ENCODE measurements at places on chromosomes 2 and 18.

GRCh38 chr2:121826036-121826435, 70.6 kb downstream of the TSN start:
- no peak for DNase-seq

DNA sequence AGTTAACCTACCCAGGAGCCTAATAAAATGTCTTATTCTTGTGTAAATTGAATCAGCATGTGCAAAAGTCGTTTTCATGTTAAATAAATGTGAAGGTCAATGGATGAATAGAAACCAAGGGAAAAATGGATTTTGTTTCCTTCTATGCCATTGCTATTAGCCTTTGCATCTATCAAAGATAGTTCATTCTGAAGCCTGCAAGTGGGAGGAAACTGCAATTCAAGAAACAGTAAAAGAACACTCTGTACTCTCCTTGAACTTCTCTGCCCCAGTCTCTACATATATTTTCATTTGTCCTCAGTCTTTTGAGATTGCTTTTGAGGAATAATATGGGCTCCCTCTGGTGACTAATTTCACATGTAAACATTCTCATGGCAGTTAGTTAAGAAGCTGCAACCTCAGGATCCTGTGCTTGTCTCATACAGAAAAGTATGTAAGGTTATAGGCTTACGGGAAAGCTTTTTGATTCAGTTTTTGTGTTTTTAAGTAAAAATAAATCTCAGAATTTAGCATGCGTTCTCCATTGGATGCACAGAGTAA, 1590.0 kb upstream of the LRRTM1 start:
- no peak for DNase-seq

DNA sequence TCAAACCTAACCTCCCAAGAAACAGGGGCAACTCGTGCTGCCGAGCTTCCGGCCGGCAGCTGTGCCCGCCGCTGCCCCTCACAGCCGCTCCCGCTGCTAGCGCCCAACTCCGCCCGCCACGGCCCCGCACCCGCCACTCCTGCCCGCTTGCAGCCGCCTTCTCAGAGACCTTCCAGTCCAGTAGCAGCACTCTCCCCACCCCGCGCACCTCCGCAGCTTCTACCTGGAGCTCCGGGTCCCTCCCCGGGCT, 722 bp upstream of the C2orf15 start:
- DNase-seq, result no peak

- no peak for DNase-seq
Observed at GRCh38 chr2:191065785-191066184, 51.8 kb upstream of the STAT1 start.

DNA sequence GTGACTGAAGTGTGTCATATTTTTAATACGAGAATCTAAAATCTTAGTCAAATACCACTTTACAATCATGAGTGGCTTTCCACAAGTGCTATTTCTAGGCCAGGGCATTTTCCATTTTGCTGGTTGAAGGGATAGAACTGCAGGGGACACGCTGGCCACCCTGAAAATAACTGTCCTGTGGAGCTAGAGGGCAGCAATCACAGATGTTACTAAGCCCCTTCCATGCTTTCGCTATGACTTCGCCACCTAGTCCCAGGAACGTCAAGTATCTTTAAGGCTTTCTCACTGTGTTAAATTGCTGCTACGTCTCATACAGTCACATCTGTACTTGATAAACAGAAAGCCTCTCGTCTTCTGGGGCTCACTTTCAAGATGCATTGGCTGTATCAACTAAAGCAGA, 171.8 kb downstream of the CDH2 start:
- no peak for DNase-seq

GRCh38 chr2:25608718-25609117, 64.7 kb downstream of the DTNB start:
- DNase-seq, result no peak

- no peak for DNase-seq
Observed at GRCh38 chr18:55479656-55480420, 108.2 kb downstream of the TCF4 start.

GRCh38 chr2:71385012-71385411, 53.4 kb downstream of the ZNF638 start:
- no peak for DNase-seq

- no peak for DNase-seq
Observed at GRCh38 chr2:50059462-50059861, 905.1 kb upstream of the FSHR start.

DNA sequence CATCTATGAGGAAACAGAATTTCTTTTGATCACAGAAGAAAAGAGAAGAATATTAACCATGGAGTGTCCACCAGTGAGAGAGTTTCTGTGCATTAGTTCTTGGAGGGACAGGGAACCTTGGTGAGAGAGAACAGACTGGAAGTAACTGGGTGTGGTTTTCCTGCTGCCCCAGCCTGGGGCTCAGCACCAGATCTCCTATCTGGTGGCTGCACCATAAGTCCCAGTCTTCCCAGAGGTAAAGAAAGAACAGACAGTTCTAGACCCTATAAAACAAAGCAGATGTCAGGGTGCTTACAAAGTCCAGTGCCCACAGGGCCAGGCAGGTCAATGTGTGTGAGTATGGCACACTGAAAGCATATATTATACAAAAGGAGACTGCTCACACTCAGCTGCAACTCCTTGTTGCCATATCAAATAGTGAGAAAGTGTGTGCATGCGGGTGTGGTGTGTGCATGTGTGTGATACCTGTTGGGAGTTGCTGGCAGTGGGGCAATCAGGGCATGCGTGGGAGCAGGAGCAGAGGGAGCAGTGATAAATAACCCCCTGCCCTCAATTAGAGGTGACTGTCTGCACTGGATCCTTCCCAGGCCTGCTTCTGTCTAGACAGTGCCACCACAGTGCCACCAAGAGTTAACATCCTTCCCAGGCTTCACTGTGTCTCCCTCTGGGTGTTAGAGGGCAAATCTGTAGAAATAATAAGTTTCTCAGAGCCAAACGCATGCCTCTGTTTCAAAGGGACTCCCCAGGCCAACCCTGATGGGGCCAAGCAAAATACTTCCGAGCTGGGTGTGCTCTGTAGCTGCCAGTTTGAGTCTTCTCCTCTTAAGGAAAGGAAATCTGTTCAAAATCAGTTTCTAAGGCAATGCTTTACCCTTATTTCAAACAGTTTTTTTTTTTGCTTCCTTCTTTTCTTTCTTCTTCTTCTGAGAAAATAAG, 45.7 kb downstream of the RDH14 start:
- no peak for DNase-seq

DNA sequence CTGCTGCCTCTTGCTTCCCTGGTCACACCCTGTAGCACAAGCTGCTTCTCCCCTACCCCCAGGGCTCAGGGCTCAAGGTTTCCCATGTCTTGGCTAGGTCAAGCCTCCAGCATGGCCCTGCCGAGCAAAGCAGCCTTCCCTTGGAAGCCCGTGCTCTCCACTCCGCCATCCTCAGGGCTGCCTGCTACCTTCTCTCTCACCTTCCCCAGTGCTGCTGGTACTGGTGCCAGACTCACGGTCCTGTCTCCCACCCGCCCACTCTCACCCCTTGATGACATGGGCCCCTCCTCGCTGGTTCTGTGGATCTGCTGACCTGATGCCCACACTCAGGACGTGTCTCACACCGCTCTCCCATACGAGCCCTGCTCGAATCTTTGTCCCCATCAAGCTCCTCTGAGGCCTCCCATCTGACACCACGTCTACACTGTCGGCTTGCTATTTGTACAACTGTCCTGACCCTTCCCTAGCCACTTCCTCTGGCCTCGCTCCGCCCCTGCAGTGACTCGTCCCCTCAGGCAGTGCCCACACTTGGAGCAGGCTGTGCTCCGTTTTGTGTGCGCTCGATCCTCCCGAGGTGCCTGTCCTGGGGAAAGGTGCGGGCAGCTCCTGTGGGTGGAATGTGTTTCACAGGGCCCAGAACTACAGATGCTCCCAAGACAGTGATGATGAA, 49.9 kb downstream of the ZAP70 start:
- no peak for DNase-seq

GRCh38 chr2:42249887-42250286, 80.7 kb downstream of the EML4 start:
- DNase-seq, result no peak
